ENCODE measurements at places on chromosomes 1 and 21. TPM values are rescaled to one million over a fixed set of nuclear protein-coding genes. Genes with fewer than 3 reads are reported as not detected.

DNA sequence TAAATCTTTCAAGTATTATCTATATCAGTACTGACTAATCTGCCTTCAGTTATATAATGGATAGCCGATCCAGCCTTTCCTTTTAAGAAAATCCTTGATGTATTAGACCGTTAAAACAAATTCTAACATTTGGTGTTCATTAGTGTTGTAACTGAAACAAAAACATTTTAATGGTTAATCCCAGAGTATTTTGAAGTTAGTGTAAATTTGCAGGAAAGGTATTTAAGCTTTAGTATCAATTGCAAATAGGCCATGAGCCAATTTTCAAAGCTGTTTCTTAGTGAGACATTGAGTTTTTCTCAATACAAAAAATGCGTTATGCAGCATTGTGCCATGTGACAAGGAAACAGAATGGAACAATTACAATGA is 29.6 kb downstream of the DISP1 start:
- DNase-seq, result no peak

BSND gene
- not detected for total RNA-seq

LRRC71 gene
- total RNA-seq, result not detected

ITSN1 gene
- total RNA-seq, result 29.2 TPM

DNA sequence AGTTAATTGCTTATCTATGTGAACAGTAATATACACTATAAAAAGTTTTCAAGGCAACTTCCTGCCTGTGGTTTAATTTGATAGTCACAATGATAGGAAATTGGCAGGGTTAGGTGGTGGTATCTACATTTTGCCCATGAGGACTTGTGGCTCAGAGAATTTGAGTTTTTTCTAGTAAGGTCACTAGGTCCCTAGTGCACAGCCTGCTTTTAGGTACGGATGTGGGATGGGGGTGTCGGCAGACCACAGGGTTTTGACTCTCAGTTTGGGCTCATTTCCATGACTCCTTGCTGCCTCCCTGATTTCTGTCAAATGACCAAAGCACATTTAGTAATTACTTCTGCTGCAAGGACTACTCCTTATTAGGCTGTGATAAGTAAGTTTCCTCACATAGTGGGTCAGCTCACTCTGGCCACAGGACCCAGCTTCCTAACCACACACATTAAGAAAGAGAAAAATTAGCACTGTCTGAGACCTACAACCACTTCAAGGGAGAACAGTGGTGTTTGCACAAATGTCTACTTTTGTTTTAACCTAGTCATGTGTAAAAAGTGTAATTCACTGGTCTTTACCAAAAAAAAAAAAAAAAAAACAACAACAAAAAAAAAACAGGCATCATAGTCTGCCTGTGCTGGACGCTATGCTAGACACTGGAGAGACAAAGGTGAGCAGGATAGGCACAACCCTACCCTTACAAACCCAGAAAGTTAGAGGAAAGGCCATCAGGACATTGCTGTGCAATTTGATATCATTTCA is 43.7 kb downstream of the MRPL39 start:
- peak; percentile 43 for DNase-seq

PLEKHN1 gene
- 3.3 TPM for total RNA-seq

SPATA21 gene
- total RNA-seq, result not detected

DNA sequence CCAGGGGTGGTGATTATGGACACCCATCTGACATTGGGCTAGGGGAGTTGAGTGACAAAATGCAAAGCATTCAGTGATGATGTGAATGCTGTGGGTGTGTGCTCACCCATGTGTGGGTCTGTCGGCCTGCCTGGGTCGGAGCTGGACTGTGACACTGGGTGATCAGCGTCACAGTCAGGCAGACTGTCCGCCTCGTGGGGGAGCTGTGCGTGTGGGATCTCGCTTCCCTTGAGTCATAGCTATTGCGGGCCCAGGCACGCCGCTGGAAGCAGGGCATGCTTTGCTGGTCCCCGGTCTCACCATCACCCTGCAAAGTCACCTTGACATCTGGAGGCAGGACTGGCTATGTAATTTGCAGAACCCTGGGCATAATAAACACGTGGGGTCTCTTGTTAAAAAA is 156.9 kb upstream of the IGSF21 start:
- no peak for DNase-seq

GRCh38 chr1:161260376-161261260 is 2.1 kb downstream of the PCP4L1 start:
- DNase-seq, result no peak

DNA sequence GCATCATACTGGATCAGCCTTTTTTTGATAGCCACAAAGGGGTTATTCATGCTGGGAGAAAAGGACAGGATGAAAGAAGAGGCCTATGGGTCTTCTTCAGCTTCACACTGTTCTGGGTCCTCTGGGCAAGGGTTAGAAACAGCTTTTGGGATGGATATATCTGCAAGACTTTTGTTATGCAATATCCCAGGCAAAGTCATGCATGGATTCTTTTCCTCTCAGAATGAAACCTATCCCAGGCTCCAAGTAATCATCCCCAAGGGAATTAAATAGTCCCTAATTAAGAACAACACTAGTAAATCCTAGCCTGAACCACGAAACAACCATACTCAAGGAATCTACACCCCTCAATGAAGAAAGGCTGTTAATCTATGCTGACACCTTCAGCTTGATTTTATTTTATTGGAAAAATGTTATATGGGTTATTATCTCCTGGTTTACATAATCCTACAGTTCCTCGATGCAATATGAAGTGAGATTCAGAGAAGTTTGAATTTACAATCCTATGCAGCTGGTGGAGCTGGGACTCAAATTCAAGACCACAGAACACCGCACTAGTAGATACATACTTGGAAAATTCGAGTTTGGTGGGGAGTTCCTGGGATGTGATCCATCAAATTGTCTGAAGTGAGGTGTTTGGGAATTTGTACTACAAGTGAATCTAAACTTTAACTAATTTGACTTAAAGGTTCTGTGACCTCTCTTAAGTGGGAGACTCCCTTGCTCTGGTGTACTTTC is 338.6 kb downstream of the TBX15 start:
- no peak for DNase-seq

LCE2B gene
- not detected for total RNA-seq

MIXL1 gene
- total RNA-seq, result not detected

MSH4 gene
- 0.13 TPM for total RNA-seq

- DNase-seq, result no peak
These were observed 128.4 kb downstream of the GRIK3 start for GRCh38 chr1:36905941-36906340.

- peak; percentile 37 for DNase-seq
These were observed 618 bp downstream of the TRAPPC10 start for GRCh38 chr21:44012474-44013379.

KCNJ15 gene
- 7.8 TPM for total RNA-seq
